NCI-H1417 treated with DMSO at 0.1 percent for 48 hours (cell line): ENCODE measurements at places on chromosomes 12 and 14.

DNA sequence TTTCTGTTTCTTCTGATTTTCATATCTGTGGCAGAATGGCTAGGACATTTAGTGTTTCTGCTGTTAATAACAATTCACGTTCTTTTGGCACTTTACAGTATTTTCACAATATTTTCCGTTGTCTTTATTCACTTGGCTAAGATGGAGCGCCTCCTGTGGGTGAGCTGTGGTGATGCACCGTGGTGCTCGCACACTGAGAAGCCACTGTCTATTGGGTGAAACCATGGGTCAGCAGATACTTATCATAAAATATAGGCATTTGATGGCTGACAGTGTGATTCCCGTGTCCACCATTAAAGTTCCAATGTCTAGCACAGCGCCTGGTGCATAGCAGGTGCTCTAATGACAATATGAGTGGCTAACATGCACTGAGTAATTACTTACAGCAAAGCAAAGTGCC, 141.8 kb downstream of the VRK1 start:
- no peak for DNase-seq

- no peak for DNase-seq
These were observed 22.4 kb downstream of the DENND5B start for GRCh38 chr12:31568498-31568897.

- DNase-seq: no peak
These were observed 263.4 kb downstream of the ADGRD1 start for GRCh38 chr12:131217024-131217586.

DNA sequence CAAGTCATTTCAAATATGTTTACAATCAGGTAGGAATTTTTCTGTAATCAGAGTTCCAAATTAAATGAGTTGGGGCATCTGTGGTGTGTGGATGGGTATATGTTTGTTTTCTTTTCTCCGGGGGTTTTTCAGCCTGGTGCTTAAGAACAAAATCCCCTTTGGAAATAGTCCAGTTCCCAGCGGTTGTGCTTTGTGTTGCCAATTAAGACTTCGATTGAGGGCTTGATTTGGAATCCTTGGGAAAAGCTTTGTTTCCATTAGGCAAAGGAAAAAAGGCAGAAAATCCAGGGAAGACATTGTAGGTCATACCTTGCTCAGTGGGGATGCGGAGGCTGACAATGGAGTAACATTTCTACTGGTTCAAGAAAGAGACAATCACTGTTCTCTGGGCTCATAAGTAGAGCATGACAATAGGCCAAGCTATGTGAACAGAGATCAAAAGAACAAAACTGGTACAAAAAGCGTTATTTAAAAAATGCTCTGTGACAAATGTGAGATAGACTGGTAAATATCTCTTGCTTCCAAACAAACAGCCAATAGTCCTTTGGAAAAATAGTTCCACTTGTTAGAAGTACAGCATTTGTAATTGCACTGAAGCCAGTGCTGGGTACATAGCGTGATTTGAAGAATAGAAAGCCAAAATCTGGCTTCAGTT, 79.7 kb downstream of the EML1 start:
- no peak for DNase-seq

DNA sequence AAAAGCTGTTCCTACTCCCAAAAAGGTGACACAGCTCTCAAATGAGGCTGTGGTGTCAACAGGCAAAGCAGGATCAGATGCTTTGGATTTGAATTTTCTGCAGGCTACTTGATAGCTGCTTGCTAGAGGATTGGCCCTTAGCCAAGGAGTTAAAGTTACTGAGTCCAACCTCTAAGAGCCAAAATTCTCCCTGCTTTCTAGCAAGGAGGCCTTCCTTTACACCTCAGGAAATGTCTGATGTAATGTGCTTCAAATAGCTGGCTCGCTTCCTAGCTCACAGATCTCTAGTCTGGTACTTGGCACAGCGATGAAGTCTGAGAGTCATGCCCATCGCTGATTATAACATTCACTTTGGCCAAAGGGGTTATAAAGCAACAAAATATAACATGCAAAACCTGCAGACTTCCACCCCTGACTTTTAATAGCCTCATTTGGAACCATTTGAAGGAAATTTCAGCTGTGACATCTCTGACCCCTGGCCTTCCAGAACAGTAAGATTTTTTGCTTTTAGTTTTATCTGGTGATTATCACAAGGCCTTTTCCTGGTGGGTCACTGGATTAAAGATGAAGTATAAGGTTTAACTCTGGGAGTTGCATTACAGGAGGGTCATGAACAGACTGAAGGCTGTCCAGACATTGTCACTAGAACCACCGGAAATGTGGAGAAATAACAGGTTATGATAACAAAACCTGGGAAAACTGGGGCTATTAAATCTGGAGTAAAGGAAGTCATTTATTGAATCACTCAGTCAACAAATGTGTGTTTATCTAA, 189.7 kb downstream of the EPS8 start:
- DNase-seq: no peak

DNA sequence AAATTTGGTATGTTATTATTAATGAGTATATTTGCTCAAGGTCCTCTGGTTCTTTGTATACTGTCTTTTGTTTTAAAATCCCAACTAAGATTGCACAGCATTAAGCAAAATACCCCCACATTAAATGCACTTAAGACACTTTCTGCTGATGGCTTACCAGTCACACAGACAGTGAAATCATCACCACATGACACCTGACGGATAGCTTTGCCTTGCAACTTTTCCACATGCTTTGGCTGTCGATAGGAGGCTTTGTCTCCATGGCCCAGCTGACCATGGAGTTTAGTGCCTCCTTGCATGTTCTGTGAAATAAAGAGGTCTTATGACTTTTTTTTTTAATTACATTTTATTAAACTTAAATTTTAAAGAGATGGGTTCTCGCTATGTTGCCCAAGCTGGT, 19.7 kb downstream of the NEK9 start:
- no peak for DNase-seq

- no peak for DNase-seq
These were observed 307.2 kb downstream of the ADGRD1 start for GRCh38 chr12:131260954-131261353.

DNA sequence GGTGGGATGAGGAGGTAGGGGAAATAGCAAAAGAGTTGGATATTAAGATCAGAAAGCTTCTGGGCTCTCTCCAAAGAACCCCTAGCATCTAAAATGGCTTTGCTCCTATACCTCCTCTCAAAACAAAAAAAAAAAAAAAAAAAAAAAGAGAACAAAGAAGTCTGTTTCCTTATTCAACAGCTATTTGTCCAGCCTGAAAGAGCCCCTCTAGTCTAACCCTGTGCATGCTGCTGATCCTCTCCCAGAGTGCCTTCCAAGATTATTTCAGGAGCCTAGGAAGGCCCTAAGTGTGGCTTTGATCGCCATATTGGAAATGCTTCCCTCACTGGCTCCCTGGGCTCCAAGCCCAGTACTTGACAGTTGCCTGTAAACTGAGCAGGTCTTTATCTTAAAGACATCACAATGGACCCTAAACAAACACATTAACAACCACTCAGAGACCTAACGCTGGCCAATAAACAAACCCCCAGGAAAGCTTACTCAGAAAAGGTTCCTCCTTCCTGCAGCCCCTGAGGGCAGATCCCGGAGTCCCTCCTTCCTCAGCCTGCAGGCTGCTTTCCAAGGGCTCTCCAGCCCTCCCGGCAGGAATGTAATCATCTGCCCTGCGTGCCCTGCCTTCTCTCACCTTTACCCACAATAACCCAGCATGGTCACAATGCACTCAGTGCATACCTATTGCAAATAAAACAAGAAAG, 17.4 kb upstream of the COL2A1 start:
- peak; percentile 39 for DNase-seq

- no peak for DNase-seq
These were observed 5.3 kb upstream of the HECTD1 start for GRCh38 chr14:31212893-31213292.

GRCh38 chr12:16587110-16587453, 18.9 kb downstream of the LMO3 start:
- no peak for DNase-seq

DNA sequence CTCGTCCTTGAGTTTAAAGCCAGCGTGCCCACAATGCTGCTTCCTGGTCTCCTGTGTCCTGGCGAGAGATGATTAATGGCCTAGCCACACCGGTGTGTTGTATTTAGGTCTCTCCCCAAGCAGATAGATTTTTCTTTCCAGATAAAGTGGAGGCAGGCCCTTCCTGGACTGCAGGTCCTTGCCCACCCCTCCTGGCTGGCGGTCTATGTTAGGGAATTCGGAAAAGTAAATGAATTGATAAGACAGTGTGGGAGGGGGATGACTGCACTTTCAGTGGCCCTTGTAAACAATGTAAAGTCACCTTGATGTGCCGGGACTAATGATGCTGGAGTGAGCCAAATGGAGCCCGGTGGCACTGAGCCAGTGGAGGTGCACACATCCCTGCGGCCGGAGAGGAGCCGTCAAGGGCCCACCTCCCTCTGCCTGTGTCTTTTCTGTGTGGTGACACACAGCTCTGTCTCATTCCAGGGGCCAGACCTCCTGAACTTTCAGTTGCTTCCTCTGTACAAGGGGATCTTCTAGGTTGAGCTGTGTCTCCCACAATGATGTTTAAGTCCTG, 70.6 kb upstream of the ESRRB start:
- DNase-seq: no peak

DNA sequence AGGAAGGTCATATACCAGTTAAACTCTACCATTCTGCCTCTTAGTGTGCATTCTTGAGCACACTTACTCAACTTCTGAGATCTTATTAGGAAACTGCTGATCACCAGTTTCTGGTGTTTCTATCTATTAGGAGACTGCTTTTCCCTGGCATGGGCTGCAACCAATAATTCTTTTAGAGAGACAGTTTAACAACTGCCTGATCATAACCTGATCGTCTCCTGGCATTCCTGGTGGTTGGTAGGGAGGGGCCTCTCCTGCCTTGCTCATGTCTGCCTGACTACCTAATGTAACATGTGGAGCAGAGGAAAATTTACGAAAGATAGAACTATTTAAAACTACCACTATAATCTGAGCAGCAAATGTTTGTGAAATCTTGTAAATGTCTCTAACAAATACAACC, 75.3 kb upstream of the MGAT4C start:
- no peak for DNase-seq

- peak; percentile 18 for DNase-seq
These were observed 5.1 kb upstream of the TUNAR start for GRCh38 chr14:95871531-95871930.

DNA sequence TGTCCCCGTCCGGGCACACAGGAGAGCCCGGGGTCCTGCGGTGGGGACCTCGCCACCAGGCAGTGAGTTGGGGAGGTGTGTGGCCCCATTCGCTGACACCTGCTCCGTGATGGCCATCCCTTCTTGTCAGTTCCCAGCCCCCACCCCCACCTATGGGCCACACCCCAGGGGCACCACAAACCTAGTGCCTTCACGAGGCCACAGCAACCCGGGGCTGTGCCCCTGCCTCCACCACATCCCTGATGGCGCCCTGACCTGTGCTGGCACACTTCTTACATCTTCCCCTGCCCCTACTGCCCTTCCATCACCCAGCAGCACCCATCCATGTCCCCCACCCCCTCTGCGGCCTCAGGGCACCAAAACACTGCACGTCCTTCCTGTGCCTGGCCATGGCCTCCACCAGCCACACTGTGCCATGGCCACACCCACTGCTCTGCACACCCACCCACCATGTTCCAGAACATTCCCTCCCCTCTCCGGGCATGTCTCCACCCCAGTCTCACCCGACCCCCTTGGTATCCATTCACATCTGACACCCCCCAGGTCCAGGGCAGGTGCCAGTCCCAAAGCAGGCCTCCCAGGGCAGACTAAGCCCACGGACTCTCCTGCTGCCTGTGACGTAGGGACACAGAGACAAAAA, 24.4 kb downstream of the JAG2 start:
- DNase-seq: no peak

- DNase-seq: no peak
These were observed 437.3 kb downstream of the MED13L start for GRCh38 chr12:115840159-115840558.

GRCh38 chr14:103627073-103628025, 1.7 kb upstream of the KLC1 start:
- no peak for DNase-seq

- no peak for DNase-seq
These were observed 72.7 kb downstream of the EFCAB11 start for GRCh38 chr14:89881839-89882238.

DNA sequence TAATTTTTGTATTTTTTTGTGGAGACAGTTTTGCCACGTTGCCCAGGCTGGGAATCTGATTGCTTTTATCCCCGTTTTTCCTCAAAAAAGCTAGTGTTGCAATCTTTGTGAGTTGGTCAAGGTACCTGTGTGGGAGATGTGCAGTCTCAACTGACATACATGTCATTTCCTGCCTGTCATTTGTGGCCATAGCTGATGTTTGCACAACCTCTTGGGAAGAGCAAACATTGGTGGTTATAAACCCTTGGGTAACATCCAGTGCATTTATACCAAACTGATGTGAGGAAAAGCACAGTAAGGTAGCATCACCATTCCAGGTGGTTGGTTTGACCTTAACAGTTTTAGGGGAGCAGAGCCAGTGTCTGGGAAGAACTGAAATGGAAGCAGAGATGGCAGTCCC, 54.7 kb downstream of the ATG14 start:
- no peak for DNase-seq

DNA sequence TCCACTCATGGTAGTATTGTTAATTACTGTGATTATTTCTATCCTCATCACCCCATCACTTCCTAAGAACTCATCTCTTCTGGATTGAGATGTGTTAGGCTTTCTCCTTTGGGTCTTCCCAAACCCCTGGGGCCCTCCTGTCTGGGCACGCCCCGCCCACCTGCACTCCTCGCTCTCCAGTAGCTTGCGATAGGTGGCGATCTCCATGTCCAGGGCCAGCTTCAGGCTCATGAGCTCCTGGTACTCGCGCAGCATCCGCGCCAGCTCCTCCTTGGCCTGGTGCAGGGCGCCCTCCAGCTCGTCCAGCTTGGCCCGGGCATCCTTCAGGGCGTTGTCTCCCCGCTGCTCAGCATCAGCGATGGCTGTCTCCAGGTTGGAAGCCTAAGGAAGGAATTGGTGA, 6.8 kb downstream of the KRT71 start:
- no peak for DNase-seq

DNA sequence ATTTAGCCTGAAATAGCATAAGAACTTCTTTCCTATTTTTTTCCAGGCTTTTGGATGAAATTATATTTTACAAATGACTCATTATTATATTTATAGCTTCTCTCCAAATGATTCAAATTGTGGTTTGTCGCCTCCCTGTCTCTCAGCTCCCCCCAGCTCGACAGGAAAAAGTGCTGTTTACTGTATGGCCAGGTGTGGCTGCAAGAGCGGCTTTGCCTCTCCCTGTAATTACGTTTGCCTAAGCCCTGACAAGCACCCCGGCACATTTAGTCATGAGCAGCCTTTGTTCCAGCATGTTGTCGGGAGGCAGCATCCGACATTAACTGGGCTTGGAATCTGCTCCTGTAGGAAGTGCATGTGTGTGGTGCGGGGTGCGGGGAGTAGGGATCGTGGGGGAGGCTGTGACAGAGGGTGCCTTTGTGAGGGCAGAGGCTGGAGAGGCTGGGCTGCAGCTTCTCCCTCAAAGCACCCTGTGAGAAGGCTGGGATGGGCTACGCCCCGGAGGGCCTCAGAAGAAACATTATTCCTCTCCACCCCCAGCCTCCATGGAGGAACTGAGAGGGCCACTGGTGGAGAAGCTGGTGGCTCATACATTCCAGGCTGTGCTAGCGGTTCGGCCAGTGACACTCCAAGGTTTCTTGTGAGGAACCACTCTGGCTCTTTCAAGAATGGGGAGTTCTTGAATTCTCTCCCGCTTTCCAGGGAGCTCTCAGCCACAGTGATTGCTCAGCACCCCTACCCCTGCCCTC, 42.1 kb upstream of the CTDSP2 start:
- DNase-seq: peak; percentile 93
